Stimulated activated CD4-positive, alpha-beta T cell treated with anti-CD3 and anti-CD28 coated beads, Interleukin-1b, Interleukin-23, amount 100 ng/mL, for 1 hour (primary cell): ENCODE measurements at places on chromosomes 12 and 14.

GRCh38 chr14:93977171-93977570 is 801 bp upstream of the ASB2 start:
- DNase-seq = no peak

DNA sequence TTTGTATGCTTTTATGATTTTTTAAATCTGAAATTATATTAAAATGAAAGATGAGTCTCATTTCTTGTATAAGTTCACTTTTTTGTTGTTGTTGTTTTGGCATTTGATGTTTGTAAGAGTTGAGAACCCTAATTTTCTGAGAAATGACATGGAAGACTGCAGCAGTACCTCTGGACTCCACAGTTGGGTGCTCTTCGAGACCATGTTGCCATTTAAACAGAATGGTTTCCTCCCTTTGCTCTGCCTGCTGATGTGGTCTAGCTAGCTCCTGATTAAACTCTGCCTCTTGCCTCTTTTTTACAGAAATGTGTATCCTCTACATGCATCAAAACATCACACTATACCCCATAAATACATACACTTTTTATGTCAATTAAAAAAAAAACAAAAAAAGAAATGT is 5.8 kb upstream of the LTA4H start:
- DNase-seq = no peak

DNA sequence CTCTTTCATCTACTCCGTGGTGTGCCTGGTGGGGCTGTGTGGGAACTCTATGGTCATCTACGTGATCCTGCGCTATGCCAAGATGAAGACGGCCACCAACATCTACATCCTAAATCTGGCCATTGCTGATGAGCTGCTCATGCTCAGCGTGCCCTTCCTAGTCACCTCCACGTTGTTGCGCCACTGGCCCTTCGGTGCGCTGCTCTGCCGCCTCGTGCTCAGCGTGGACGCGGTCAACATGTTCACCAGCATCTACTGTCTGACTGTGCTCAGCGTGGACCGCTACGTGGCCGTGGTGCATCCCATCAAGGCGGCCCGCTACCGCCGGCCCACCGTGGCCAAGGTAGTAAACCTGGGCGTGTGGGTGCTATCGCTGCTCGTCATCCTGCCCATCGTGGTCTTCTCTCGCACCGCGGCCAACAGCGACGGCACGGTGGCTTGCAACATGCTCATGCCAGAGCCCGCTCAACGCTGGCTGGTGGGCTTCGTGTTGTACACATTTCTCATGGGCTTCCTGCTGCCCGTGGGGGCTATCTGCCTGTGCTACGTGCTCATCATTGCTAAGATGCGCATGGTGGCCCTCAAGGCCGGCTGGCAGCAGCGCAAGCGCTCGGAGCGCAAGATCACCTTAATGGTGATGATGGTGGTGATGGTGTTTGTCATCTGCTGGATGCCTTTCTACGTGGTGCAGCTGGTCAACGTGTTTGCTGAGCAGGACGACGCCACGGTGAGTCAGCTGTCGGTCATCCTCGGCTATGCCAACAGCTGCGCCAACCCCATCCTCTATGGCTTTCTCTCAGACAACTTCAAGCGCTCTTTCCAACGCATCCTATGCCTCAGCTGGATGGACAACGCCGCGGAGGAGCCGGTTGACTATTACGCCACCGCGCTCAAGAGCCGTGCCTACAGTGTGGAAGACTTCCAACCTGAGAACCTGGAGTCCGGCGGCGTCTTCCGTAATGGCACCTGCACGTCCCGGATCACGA is 2.2 kb downstream of the SSTR1 start:
- DNase-seq = no peak

DNA sequence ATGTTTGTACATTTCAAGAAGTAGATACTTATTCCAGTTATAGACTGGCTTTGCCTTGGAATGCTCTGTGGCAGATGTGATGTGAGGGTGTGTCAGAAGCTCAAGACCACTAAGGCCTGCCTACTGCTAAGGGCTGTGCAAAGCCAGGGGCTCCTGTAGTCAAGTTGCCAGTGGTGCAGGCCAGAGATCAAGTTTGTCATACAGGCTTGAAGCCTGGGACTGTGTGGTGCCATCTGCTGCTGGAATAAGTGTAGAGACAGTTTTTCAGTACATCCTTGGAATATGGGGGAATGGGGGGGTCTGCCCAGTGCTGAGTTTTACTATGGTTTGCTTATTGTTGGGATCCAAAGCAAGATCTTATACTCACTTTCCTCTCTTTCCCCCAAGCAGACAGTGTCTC is 649.9 kb upstream of the FOXG1 start:
- DNase-seq = no peak

DNA sequence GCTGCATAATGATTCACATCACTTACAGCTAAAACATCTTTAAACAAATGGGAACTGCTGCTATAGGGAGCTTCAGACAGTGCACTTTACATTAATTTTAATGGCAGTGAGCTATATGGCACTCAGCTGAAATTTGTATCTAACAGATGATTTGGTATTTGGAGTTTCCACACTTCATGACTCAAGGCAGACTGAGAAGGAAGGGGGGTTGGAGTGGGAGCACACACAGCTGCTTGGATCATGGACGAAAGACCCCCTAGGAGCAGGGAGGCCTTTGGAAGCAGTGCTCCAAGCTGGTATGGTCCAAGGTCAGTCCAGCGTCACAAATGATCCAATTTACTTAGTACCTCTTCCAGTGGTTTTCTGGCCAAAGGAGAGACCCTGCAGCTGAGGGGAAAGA is 389.7 kb downstream of the FUT8 start:
- no peak for DNase-seq

DNA sequence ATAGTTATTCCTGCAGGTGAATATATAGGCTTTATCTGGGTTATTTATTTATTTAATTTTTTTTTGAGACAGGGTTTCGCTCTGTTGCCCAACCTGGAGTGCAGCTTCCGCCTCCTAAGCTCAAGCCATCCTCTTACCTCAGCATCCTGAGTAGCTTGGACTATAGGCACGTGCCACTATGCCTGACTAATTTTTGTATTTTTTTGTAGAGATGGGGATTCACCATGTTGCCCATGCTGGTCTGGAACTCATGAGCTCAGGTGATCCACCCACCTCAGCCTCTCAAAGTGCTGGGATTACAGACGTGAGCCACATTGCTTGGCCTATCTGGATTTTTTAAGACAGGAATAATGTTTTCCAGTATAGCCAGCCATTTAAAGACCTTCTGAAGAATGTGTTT is 2.0 kb downstream of the RAN start:
- no peak for DNase-seq

GRCh38 chr12:11654338-11654737 is 4.9 kb downstream of the ETV6 start:
- no peak for DNase-seq

DNA sequence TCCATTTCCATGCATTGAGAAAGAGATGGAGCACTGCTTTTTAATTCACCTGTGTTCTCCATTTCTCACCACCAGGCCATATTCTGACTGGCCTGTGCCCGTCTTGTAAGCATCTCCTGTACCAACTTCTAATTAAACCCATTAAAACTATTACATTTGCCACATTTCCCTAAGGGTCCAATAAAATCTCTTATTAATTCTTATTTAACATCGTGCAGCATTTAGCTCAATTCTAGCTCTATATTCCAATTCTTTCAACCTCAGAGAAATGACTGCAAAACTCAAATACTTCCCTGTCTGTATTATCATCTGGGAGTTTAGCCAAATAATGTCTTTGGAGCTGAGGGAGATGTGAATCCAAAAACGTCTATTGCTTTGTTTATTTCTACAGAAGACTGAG is 495.4 kb upstream of the TMEM132C start:
- DNase-seq = no peak

DNA sequence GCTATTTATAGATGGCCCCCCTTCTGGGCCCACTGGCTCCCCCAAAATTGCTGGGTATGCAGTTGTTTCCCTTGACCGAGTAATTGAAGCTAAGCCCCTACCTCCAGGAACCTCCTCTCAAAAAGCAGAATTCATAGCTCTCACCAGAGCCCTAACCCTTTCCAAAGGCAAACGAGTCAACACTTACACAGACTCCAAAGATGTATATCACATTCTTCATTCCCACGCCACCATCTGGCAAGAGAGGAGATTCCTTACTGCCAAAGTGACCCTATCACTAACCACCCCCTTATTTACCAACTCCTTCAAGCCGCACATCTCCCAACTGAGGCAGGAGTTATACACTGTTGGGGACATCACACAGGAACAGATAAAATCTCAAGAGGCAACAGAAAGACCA is 66.8 kb downstream of the MOK start:
- no peak for DNase-seq

DNA sequence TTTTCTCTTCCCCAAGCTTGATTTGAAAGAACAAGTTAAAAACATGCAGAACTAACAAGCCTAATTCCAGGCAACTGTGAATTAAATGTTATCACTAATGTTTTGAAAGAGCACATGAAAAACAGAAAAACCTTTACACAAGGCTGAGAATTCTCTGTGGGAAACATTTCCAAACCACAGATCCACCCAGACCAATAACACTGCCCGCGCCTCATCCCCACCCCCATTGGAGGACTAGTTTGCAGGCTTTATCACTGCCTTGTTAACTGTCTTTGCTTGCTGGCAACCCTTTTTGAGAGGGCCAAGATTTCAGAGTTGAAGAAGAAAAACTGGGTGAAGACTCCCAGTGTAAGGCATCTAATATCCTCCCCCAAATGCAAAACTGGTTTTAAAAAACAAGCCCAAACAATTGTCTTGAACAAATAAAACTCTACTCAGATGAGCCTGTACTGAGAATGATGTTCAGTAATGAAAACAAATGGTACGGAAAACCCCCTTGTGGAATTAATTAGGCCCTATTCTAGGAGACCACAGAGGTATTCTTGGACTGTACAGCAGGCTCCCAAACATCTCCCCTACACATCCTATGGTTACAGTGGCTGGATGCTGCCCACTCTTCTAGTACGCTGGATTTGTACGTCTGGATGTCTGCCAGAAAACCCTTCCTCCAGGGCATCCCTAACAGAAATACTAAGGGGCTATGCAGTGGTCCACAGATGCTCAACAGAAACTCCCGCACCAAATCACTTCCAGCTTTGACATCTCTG is 5.8 kb downstream of the MAX start:
- no peak for DNase-seq

- DNase-seq = no peak
These were observed 52.6 kb downstream of the LRP6 start for GRCh38 chr12:12214201-12214600.

GRCh38 chr12:10400829-10401228 is 8.7 kb downstream of the KLRC4 start:
- no peak for DNase-seq

DNA sequence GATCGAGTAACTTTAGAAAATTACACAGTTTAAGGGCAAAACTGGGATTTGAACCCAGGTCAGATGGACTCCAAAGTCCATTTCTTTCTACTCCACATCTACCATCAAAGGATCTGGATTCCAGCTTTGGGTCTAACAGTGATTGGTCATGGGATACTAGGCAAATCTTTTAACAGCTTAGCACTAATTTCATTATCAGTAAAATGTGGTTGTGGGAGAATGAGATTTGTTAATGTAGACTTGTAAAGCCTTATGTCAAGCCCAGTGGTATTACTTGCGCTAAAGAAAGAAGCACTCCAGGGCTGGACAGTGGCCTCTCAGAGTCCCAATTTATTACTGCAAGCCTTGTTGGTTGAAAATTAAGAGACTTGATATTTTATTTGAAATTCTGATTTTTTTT is 65.2 kb upstream of the MANSC4 start:
- no peak for DNase-seq

- DNase-seq = no peak
These were observed 12.4 kb downstream of the CALM1 start for GRCh38 chr14:90409209-90409730.

DNA sequence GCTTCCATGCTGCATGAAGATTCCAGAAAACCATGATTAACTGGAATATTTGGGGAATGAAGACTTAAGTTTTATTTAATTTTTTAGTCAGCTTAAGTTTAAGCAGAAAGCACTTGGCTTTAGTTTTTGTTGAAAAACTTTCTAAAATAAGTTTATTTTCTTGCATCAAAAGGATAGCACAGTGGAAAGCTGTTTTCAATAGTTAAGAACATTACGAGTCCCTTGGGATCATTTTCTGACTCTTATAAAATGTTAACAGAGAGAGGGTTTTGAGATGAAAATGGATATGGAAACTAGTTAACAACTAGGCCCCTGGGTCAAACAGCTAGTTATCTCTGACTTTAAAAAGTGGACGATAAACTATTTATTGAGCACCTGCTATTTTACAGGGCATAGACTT is 181.9 kb upstream of the SLC38A2 start:
- DNase-seq = no peak

DNA sequence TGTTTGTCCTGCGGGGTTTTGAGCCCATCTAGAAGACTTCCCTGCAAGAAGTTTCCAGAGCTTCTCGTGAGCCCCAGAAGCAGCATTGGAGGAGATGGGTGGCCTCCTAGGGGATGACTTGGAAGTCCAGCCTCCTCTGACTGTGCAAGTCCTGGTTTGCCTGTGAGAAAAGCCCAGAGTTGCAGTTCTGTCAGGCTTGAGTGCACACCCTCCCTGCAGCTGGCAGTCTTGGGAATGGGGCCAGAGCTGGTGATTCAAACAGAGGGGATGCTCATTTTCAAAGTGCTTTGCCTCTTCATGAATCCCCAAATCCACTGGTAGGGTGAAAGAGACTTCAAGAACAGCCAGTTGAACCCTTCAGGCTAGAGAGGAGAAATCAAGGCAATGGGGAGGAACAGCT is 3.9 kb upstream of the PPP1R1A start:
- no peak for DNase-seq

- no peak for DNase-seq
These were observed 335.8 kb upstream of the E2F7 start for GRCh38 chr12:77401064-77401769.

DNA sequence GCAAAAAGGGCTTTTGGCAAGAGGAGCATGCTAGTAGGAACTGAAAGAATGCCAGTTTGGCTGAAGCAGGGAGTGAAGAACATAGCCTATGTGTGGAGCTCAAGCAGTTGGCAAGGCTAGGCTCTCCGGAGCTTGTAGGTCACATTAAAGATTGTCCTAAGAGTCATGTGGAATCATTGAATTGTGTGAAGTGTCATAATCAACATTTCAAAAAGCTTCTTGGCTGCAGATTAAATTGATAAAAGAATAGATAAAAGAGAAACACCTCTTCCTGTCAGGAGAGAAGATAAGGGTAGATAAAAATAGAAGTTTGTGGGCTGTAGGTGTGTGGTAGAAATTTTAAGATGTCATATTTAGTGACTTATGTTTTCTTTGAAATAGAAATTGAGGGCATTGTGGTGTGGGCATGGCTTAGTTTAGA is 36.1 kb downstream of the CPSF6 start:
- no peak for DNase-seq

- no peak for DNase-seq
These were observed 416.0 kb downstream of the KCNH5 start for GRCh38 chr14:62629176-62629725.

GRCh38 chr12:25712169-25712568 is 159.1 kb upstream of the LMNTD1 start:
- no peak for DNase-seq
